ENCODE measurements at places on chromosomes 3 and 15.
A peak's percentile ranks its signal among the peaks of the same experiment; 100 is the strongest.

DNA sequence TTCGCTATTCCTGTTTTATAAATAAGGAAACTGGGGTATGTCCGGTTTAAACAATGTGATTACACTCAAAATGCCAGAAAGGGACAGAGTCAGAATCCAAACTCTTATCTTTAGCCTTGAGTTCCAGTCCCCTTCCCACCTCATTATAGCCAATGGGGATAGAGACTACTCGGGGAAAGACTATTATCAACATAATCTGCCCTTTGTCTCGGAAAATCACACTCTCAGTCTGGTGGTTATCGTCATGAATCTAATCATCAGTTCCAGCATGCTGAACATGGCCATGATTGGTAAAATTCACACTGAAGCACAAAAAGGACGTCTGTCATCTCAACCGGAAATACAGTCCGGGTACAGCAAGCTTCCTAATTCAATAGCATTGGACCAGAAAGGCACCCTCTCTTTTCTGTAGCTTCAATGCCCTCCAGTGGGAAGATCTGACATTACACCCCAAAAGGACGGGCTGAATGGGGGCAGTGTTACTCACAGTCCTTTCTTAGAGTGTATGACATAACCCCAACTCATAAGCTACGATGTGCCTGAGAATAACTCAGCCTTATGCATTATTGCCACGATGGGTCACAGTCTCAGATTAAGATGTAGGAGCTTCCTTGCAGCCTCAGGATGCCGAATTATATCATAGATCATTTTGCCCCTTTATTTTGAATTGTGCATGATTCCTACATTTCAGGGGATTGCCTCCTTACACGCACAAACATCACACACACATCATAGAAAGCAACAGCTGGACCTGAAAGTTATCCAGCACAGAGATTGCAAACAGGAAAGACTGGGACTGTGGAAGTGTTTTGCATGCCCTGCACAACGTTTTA lies 390.4 kb upstream of the LMCD1 start:
- DNase-seq = peak; percentile 1

- no peak for DNase-seq
These were observed 39.6 kb upstream of the TBC1D23 start for GRCh38 chr3:100221159-100221558.

GRCh38 chr3:146814601-146815315 lies 209.6 kb upstream of the PLSCR5 start:
- no peak for DNase-seq

DNA sequence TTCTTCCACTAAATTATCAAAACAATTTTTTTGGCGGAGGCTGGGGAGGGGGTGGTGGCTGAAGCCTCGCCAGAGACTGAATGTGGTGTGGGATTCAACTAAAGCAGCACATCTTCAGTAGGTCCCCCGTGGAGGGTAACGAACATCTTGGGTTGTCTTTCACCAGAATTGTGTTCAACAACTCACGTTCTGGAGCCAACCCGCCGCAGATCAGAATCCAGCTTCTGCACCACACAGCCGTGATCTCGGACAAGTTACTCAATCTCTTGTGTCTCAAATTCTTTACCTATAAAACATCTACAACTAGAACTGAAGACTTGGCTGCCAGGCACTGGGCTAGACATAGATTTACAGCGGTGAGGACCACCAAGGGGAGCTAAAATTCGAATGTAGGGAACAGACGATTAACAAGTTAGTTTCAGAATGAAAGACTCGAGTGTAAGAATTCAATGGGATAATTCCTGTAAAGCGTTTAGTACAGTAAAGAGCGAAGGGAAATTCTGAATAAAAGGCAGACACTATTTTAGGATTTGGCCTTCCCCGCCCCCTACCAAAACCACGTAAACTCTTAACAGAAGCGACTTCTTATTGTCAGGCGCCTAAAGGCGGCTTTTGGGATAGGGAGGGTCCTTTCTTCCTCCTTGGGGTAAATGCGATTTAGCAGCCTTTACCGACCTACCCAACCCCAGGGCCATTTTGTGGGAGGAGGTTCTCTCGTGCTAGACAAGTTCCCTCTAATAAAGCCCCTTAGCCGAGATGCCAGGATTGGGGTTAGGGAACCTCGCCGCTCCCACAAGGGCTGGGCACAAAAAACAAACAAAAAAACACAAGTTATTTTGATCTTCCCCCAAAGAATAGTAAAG lies 697 bp upstream of the RAB5A start:
- DNase-seq = no peak

DNA sequence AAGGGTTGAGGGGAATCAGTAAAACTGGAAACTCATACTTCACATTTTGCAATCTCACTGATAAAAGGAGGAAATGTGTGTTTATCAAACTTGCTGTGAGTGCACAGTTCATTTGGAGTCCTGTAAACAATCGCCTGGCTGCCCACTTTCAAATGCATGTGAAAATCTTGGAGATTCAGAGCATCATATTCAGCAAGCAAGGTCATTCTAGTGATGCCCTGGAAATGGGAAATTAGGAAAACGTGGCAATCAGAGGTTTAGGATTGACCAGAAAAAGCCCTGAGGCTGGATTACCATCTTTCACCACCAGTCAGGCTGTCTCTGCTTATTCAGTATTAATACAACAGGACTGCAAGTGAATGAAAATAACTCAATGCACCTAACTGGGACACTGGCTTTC lies 23.9 kb downstream of the DPH6 start:
- DNase-seq = no peak

DNA sequence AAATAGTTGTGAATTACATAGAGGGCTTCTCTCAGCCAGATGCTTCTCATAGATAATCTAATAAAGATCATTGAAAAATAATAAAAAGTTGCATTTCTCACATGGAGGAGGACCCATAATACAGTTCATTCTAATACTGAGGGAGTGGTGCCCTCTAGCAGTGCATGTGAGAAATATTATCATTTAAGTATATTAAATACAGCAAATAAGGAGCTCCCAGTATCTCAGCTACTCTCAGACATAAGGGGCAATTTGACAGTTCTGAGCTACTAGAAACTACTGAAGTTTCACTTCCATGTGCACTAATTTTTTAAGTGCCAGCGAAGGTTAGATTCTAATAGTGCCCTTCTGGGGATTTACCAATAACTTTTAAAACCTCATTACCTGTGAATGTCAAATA lies 188.3 kb downstream of the IL5RA start:
- no peak for DNase-seq

DNA sequence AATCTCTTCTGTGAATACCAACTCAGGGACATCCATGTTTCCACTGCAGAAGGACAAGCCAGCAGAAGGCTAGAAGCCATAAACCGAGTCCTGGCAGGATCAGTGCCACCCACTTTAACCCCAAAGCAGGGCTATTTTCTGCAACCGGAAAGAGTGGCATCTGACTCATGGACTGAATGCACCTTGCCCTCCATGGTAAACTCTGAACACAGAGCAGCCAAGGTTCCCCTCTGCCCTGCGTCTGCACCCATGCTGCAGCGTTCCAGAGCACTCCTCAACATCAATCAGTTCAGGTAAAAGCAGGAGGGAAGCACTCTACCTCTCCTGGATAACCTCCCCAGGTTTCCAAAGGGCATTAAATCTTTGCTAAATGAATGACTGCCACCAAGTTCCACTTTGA lies 801 bp upstream of the NGRN start:
- DNase-seq = no peak

GRCh38 chr15:60120100-60120499 lies 116.0 kb downstream of the FOXB1 start:
- DNase-seq = no peak

Measured in COR-L47 (cell line).